Activated CD8-positive, alpha-beta memory T cell treated with anti-CD3 and anti-CD28 coated beads, Interleukin-2, amount 50 U/mL, for 4 hours (primary cell): ENCODE measurements at places on chromosomes 7 and 10.

GRCh38 chr10:60735244-60735643 is 43.0 kb upstream of the CDK1 start:
- DNase-seq = no peak

DNA sequence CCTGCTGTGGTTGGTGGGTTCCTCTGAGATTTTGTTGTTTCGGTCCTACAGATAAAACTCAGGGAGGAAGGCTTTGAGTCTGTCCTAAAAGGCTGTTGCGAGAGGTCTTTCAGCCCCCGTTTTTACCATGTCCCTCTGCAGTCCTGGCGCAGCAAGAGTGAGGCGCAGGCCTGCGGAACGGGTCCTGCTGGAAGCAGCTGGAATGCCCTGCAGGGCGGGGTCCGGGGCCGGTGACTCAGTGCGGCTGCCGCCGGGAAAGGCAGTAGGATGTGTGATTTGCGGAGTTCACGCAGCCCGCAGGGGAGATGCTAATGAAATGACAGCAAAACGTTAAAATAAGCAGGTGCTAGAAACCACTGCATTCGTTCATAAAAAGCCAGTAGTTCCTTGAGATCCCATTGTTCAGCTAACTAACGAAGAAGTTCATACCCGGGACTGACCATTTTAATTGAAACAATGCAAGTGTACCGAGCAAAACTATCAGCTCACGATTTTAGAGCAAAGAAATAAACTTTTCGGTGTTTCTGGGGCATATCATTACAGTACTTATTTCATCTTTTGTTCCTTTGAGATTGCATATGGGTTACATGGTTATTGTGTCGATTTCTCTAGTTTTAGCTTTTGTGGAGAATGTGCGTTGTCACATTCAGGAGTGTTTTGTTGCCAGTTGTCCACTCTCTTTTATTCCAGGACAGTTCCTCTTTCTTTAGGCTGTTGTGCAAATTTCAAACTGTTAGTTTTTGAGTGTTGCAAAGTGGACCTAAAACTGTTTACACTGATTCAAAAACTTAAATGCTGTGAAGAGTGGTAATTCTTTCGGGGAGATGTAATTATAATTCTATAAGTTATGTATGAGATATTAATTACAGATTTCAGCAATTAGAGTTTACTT is 783 bp downstream of the ANLN start:
- DNase-seq = peak; percentile 26

- DNase-seq = no peak
These were observed 87.2 kb downstream of the CALD1 start for GRCh38 chr7:134866617-134867016.

- DNase-seq = no peak
These were observed 490.0 kb downstream of the SH2D4B start for GRCh38 chr10:81027706-81028105.

DNA sequence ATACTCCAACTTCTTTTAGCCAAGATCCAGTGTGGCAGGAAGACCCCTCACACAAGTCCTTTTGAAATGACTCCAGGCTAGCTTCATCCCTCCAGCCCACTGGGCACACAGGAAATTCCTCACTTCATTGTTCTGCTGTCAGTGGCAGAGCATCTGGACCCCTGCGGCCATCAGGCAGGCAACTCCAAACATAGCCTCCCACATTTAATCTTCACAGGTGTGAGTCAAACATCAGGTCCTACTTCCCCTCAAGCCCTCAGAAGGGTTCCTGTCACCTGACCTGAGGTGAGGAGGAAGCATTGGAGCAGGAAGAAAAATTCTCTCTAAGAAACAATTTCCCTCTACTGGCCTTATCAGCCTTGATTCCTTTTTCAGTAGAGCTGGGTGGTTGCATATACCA is 51.1 kb upstream of the C1GALT1 start:
- no peak for DNase-seq

DNA sequence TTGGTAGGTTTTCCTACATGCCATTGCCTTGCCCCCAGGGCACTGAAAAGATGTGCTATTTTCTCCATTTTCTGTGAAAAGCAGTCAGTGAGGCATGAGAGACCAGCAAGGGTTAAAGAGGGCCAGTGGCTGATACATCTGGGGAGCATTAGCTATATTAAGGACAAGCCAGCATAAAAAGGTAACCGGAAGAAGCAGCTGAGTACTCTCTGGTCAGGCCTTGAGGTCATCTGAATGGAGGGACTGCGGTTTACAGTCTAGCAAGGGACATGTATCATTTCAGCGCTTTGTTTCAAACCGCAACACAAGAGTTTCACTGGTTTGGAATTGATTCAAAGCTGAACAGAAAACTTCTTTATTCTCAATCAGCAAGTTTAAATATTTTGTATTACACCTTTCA is 120.4 kb downstream of the EPDR1 start:
- DNase-seq = no peak

- no peak for DNase-seq
These were observed 73.7 kb downstream of the BMPR1A start for GRCh38 chr10:86830043-86830591.

DNA sequence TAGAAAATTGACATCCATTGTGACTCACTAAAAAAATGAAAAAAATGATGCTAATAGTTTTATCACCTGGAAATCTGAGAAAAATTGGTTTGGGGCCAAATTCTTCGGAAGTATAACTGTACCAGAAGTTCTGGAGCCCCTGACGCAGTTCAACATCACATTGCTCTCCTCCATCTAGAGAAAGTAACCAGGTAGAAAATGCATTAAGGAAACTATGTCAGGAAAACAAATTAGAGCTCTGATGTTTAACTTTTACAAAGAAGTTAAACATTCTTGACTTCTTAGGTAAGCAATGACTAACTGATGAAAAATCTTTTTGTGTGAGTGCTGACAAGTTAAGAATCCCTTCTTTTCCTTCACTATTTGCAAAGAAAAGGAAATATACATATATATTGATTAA is 61.1 kb upstream of the TMEM196 start:
- no peak for DNase-seq

- no peak for DNase-seq
These were observed 6.4 kb downstream of the LFNG start for GRCh38 chr7:2525658-2526630.

DNA sequence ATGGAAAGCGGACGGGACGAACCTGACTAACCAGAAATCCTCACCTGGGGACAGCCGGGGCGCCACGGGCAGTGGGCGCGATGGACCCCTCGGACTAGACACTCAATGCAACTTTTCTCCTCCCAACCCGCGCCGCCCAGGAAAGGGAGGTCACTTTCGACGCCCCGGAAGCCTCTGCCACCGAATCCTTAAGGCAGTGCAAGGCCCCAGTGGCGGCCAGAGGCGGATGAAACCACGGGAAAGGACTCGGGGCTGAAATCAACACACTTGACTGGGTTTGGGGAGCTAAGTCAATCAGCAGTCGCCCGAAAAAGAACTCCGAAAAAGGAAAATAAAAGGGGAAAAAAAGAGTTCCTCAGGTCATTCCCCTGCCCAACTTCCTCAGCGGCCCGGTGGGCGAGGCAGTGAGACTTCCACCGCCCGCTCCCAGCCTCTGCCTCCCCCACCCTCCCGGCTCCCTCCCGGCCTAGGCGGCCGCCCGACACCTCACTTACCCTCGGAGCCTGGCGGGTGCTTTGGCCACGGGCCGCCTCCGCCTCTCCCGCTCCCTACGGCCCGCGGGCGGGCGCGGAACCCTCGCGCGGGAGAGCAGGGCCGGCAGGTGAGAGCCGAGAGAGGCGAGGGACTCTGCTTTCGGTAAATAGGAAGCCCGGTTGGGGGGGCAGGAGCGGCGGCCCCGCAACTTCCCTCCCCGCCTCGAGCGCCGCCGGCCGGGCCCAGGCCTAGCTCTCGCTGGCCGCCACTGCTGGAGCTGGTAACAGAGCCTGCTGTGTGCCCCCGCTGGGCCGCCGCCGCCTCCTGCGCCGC is 518 bp downstream of the WAPL start:
- peak; percentile 30 for DNase-seq

GRCh38 chr7:87511510-87511909 is 36.0 kb upstream of the ABCB4 start:
- DNase-seq = no peak

DNA sequence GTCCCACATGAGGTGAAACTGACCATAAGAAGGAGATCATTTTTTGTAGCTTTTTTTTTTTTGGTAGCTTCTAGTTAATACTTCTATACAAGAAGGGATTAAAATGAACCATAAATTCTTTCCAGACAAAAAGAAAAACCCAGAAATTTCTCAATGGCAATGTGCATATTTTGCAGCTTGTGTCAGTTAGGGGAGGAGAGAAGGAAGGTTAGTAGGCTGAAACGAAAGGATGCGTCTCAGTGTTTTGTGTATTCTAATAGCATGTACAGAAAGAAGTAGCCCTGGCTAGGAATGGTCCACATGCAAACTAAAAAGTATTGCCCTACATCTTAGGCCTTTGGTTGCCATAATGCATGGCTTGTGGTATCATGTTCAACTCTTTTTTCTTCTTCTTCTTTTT is 90.6 kb downstream of the CACNB2 start:
- DNase-seq = no peak

GRCh38 chr7:45157653-45158401 is at the start of gene RAMP3:
TSS of gene RAMP3 (plus strand) at chr7:45157791. CDS start at chr7:45157829, 38 bp downstream.
- no peak for DNase-seq

DNA sequence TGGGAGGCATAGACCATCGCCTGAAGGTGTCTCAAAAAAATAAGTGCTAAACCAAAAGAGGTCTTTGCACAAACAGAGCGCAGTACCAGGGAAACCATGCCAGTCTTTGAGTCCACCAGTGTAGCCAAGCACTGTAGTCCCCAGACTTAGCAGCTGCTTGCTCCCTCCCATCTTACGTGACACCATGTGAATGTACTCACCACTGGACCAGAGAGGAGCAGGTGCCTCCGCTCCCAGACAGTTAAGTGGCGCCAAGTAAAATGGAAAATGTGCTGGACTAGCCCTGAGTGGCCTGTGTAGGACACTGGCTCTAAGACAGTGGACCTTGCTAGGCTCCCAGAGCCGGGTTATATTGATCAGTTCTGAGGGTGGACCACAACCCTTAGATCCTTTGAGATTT is 47.7 kb upstream of the PLEKHA1 start:
- no peak for DNase-seq

DNA sequence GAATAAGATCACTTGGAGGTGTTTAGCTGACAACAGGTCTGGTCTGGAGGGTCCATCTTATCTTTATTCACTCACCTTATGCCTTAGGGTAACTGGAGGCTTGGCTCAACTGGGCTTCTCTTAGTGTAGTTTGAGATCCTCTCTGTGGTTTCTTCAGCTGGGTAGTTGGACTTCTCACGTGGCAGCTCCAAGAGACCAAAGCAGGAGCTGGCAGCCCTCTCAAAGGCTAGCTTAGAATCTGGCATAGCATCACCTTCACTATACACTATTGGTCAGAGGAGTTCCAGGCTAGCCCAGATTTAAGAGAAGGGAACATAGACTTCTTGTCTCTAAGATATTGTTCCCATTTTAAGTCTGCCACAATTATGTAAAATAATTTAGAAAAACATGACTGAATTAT is 16.4 kb downstream of the ADK start:
- no peak for DNase-seq

GRCh38 chr10:93404048-93404354 is 78.1 kb downstream of the MYOF start:
- DNase-seq = no peak

DNA sequence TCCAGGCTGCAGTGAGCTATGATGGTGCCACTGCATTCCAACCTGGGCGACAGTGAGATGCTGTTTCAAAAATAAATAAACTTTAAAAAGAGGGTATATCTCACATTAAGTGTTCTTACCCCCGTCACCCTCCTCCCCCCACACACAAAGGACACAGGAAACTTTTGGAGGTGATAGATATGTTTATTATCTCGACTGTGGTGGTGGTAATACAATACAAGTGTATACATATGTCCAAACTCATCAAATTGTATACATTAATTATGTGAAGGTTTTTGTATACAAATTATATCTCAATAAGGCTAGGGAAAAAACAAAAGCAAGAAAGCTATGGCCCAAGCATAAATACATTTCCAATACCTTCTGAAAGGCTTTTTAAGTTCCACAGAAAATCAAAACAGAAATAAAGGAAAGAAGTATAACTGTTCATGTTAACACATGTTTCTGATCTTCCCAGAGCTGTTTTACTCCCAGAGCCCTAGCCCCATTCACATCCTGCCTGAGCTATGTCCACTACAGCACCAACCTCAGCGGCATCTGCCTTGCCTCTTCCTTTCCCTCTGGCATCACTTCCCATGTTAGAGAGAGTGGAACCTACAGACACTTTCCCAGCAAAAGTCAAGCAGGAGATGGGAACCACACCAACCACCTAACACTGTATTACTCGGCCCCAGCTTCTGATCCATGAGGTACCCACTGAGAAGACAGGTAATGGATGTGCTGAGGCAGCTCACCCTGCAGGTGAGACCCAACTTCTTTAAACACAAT is 48.1 kb downstream of the SGMS1 start:
- DNase-seq = no peak

DNA sequence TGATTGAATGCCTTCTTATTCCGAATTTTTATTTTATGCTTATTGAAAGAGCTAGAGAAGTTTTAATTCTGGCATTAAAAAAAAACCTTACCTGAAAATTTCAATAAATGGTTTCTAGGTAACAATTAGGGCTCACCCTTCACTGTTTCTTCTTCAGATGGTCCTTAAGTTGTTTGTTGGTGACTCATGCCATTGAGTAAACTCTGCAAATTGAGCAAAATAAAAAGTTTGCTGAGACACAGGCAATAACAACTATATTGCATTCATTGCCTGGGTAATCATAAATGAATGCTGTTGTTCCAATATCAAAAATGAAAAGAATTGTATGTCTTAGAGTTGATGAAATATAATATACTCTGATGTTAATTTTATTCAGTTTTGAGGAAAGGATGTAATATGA is 300.3 kb downstream of the CDK14 start:
- DNase-seq = no peak

GRCh38 chr10:124414076-124414475 is 4.6 kb downstream of the OAT start:
- DNase-seq = no peak

- no peak for DNase-seq
These were observed 780 bp downstream of the ALDH18A1 start for GRCh38 chr10:95655571-95656290.

DNA sequence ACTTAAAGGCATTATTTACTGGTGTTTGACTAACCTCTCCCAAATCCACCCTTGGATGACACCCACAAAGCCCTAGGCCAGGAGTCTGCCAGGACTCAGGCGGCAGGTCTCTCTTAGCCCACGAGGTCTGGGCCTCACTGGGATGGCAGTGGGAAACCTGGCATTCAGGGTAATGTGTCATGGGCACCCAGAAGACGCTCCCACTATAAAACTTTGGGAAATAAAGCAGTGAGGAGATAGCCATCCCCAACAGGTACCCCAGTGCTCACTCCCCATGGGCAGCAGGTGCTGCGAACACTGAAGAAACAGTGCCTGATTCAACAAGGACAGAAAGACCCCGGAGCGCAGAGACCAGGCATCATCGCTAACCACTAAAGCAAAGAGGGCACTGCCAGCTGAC is 14.4 kb upstream of the PTPRN2 start:
- DNase-seq = no peak

DNA sequence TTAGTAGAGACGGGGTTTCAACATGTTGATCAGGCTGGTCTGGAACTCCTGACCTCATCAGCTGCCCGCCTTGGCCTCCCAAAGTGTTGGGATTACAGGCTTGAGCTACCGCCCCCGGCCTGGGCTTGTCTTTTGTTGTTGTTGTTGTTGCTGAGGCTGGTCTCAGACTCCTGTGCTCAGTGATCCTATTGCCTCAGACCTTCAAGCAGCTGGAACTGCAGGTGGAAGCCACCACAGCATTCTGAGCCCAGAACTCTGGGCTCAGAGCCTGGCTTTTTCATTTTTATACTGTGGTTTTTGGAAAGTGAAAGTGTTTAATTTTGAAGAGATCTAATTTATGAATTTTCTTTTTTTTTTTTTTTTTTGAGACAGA is 16.2 kb upstream of the DNAJB6 start:
- no peak for DNase-seq
